ENCODE measurements at places on chromosomes 3 and 15.

DNA sequence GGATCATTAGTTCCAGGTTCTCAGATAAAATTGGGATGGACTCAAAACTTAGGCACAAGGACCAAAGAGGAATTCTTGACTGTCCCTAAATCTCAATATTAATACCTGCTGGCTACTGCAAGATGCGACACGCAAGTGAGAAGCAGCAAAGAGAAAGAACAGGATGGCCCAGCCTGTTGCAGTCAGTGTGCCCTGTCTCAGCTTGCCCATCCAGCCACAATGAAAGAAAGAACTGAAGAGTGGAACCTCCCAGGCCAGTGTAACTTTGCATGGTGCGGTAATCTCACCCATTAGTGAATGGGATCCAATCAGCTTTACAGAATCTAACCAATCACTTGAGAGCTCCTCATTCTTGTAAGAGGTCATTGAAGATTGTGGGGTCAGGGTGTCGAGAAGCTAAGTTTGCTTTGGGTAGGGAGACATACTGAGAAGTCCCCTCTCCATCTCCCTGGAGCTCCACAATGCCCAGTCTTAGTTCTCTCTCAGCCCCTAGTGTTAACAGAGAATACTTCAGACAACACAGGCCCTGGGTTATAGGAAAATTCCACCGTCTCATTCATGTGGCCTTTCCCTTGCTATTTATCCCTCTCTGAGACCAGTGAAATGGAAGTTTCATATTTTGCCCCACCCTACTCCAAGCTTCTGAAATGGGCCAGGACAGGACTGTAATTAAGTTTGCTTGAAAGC, 3.2 kb upstream of the SLC9A9 start:
- no peak for DNase-seq

- no peak for DNase-seq
Measured at GRCh38 chr3:119628390-119628789, 30.7 kb downstream of the PLA1A start.

GRCh38 chr15:41483115-41483514, 10.6 kb upstream of the ITPKA start:
- DNase-seq = no peak

DNA sequence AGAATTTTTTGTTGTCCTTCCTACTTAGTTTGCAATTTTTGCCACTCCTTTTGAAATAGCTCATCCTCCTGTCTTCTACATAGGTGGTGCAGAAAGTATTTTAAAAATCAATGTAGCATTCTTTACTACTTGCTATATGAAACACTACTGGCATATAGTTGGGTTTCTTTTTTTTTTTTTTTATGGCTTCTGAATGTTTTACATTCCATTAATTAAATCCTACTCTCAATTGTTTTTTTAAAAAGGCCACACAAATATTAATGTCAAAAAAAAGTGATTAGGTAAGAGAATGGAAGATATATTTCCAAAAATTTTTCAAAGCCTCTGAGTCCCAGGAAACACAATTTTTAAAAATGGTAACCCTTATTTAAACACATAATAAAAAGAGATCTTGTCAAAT, 262.6 kb downstream of the MAGI1 start:
- no peak for DNase-seq

GRCh38 chr15:36330598-36330997, 248.8 kb upstream of the CDIN1 start:
- DNase-seq = no peak

- DNase-seq = no peak
Measured at GRCh38 chr3:123766193-123767008, 117.7 kb downstream of the MYLK start.

DNA sequence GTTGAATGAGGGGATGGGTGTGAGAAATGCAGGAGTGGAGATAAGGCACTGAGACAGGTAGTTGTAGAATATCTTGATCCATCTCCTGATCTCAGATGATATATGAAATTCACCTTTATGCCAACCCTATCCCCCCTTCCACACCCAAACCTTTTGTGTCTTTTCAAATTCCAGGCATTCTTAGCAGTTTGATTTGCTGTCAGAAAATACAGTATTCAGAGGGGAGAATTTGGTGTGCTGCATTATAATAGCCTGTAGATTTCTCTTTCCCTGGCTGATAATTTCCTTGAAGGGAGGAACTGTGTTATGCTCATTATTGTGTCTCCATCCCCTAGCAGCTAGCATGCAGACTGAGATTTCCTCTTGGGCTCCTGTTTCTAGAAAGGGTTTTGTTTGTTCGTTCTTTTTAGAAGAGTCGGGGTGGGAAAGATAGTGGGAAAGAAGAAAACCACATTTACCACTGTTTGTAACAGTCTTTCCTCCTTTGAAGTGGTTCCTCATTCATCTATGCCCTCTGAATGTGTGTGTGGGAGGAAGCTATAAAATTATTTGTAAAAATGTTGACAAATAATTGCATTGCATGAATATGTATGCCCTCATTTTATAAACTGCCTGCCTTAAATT, 373.4 kb downstream of the DIPK2A start:
- DNase-seq = no peak

DNA sequence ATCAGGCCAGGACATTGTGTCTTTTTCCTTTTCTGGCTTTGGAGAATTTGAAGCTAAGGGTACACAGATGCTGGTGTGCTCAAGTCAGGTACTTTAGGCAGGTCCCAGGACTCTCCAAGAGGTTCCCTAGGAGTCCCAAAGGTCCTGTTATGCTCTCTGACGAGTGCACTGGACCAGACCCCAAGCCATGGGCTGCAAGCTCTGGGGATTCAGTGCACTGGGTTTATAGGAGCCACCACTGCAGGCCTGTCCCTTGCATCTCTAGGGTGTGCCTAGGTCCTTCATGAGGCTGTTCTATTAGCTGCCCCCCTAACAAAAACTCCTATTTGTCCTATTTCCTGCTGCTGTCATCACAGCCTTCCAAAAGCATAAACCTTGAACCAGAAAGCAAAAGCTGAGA, 31.9 kb upstream of the BFSP2 start:
- DNase-seq = no peak

DNA sequence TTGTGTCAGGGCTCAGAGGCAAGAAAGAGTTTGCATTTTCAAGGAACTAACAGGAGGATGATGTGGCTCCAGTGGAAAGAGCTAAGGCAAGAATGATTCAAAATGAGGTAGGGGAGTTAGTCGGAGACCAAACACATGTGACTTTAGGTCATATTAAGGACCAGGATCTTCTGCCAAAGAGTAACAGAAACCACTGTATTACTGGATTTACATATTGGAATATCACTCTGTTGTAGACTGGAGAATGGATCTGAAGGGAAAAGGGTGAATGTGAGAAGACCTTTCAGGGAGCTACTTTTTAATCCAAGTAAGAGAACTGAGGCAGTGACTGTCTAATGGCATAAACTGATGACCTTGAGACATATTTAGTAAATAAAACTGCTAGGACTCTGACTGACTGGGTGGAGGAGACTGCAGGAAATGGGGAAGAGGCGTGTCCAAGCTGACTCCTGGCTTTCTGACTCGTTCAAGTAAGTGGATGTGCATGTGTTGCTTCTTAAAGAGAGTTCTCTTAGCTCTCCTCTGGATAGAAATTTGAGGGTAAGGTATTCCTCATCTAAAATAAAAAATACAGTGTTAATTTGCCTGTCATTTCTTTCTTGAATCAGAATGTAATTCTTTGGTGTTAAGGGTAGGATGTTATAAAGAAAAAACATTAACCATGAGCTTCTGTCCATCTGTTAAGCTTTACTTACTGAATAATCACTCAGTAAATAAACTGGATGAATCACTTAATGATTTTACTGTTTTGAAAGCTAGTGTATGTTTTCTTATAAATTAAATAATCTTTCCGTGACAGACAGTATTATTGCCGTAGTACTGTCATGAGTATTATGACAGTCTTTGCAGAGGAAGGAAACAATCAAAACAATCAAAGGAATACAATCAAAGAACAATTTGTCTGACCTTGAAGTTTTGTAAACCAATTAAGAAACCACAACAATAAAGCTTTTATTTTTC, 58.3 kb upstream of the CFAP20DC start:
- no peak for DNase-seq

GRCh38 chr15:32919749-32920414, 202.1 kb downstream of the GREM1 start:
- no peak for DNase-seq

- DNase-seq = no peak
Measured at GRCh38 chr3:101851850-101852714, 2.8 kb downstream of the NFKBIZ start.

DNA sequence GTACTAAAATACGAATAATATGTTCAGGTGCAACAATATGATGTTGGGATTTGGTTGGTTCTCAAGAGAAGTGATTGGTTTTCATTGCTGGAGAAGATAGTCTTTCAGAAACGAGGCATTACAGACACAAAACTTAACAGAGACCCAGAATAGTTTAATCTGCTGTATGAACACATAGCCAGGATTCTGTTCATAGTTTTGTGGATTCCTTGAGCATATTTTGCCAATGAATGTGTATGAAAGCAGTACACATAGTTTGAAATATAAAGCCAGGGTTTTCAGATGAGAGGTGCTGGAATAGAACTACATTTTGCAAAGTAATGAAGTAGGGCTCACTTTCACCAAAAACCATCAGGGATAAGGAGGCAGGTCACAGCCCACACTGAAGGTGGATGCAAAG, 5.7 kb upstream of the MCTP2 start:
- DNase-seq = no peak

- DNase-seq = no peak
Measured at GRCh38 chr3:36362973-36363372, 17.3 kb upstream of the STAC start.

- no peak for DNase-seq
Measured at GRCh38 chr3:31606453-31606852, 73.7 kb downstream of the STT3B start.

DNA sequence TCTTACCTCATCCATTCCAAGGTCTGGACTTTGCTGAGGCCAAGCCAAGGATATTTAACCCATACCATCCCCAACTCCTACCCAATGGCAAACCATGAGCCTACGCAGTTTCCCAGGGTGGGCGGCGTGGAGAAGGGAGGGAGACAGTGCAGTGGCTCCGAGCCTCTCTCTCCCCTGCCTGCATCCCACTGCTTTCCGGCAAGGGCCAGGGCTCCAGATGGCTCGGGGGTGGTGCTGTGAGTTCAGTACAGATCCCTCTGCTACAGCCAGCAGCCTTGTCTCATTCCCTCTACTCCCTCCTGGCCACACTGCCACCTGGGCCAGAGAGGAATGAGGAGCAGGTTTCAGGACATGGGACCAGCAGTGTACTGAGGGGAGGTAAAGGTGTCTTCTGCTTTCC, 44.3 kb upstream of the APEH start:
- no peak for DNase-seq

DNA sequence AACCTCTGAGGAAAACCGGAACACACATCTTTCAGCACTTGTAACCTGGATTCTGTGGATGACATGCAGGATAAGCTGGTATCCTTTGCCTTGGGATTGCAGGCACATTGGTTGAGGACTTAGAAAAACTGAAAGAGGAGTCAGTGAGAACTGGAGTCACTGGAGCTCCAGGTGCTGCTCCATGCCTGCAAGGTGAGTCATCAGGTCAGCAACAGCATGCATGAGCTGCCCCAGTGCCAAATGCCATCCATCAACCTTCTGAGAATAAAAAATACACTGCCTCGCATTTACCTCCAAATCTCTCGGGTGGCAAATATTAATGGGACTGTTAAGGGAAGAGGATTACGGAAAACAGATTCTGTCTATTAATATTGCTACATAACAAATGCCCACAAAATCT, 729.1 kb downstream of the NTRK3 start:
- no peak for DNase-seq

- peak; percentile 39 for DNase-seq
Measured at GRCh38 chr15:82108489-82109078, 62.8 kb upstream of the MEX3B start.

GRCh38 chr3:115822579-115822978, 199.3 kb downstream of the GAP43 start:
- DNase-seq = no peak

- peak; percentile 11 for DNase-seq
Measured at GRCh38 chr3:14784087-14784681, 34.6 kb upstream of the FGD5 start.

GRCh38 chr3:195613468-195614069, 29.8 kb upstream of the APOD start:
- no peak for DNase-seq

- peak; percentile 22 for DNase-seq
Measured at GRCh38 chr3:15405448-15406050, 21.8 kb downstream of the METTL6 start.

DNA sequence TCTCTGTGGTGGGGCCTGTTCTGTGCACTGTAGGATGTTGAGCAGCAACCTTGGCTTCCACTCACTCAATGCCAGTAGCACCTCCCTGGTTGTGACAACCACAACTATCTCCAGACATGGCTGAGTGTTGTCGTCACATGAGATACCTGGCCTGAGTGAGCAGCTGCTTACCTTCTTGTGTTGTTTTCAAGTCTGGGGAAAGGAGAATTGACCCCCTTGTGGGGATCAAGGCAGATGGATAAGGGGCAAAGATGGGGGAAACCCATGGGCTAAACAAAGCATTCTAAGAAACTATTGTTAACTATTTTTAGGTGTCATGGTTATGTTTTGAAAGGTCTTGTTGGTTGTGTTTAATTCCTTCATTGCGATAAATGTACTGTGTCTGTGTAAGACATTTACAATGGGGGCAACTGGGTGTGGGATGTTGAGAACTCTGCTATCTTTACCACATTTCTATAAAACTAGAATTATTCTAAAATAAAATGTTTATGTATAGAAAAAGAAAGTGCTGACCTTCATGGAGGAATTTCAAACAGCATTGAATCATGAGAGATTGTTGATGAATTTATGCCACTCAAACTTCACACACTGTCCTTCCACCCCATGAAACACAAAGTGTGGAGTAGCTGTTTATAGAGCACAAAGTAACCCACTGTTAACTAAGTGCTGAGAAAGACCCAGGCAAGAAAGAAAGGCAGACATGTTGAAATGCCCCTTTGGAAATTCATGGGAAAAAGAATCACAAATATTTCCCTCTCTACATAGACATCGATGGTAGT, 48.4 kb upstream of the SPTSSB start:
- DNase-seq = no peak

DNA sequence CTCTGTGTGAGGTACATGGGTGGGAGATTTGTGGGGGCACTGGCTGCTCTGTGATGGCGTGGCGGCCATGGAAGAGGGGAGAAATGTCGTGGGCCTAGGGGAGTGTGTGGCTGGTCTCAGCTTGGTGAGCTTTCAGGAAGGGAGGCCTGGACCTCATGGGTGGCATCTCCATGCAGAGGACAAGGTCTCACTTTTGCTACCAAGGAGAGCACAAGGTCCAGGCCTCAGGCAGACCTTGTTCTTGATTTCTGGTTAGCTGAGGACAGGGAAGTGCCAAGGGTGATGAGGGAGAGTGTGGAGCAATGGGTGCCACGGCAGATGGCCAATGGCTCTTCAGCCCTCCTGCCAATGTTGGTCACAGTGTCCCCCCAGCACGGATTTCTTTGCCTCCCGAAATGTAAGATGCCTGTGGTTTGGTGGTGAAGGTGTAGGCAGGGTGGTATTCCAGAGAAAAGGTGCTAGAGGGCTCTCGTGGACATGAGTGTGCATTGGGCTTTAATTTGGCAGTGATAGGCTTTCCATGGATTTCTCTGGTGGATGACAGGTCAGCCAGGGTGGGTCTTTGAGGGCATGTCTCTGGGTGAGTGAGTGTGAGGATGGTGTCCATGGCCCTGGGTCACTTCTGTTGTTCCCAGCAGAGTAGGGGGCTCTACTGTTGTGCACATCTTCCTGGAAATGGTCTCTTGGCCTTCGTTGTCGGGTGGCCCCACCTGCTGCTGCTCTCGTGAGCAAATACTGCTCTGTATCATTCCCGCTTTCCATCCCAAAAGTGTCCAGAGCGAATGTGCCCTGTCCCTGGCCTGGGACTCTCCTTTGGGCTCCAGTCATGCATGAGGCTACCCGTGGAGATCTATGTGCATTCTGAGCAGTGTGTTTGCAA, 108.0 kb downstream of the SNRPN start:
- no peak for DNase-seq

GRCh38 chr3:10419637-10420232, 85.7 kb downstream of the ATP2B2 start:
- DNase-seq = no peak

Measured in NCI-H146 (cell line).